Mucosa of descending colon (tissue), 3 donors: ENCODE measurements at places on chromosomes 6 and 20.
A peak's percentile ranks its signal among the peaks of the same experiment; 100 is the strongest.

- DNase-seq: no peak
Measured at GRCh38 chr20:52031563-52032303, 159.8 kb downstream of the ZFP64 start.

- DNase-seq: no peak
Measured at GRCh38 chr6:166905505-166906134, 50.7 kb downstream of the RNASET2 start.

DNA sequence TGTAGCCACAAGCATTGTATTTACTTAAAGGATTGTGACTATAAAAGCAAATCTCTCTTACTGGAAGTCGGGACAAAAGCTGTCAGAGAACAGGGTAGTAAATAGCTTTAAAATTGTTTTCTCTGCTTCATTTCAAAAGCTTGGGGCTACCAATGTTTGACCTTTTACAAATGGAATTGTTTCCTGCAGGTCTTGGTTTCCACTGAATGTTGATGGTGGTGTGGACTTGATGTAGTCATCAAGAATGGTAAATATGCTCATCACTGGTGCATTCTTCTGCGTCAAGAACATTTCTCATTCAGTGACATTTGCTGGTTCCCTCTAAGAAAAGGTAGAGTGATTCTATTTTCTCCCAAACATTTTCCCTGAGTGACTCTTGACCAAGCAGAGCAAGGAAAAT is 435.4 kb upstream of the KHDRBS2 start:
- no peak for DNase-seq

DNA sequence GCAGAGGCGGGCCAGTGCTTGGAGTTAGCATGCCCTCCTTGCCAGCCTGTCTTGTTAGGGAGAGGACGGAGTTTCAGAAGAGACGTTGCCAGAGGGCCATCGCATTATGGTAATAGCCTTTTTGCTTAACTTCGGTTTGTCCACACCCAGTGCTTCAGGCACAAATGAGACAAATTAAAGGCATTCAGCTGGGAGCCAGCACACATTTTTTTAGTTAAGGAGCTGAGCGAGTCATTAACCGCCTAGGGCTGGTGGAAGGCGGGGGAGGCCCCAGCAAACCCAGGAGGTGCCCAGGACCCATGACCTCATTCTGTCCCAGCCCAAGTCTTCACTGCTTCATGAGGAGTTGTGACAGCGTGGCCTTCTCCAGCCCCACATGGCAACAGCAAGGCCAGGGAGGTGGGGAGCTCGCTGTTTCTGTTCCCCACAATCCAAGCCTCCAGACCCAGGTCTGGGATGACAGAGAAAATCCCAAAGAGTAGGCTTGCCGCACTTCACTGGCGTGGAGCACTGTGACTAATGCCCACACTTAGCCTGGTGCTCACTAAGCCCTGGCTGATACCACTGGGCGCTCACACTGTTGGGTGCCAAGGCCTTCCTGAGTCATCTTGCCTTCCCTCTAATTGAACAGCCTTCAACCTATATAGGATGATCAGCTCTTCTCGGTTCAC is 237.1 kb downstream of the ANKRD60 start:
- DNase-seq: peak; percentile 57

DNA sequence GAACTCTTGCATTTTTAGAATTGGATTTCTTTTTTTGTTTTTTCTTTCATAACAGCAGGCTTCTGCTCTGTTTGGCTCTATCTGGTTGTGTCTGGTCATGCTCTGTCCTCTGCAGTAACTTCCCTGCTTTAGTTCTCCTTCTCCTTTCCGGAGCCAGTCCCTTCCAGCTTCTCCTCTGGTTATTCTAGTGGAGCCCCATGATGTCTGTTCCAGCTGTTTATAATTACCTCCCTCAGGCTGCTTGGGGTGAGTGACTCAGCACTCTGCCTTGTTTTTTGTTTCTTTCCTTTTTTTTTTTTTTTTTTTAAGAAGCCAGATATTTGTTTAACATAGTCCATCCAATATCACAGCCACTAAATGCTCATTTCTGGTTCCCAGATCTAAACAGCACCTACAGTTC is 409.6 kb downstream of the MAFB start:
- no peak for DNase-seq

GRCh38 chr6:82144007-82144851 is 103.3 kb downstream of the IBTK start:
- DNase-seq: no peak

DNA sequence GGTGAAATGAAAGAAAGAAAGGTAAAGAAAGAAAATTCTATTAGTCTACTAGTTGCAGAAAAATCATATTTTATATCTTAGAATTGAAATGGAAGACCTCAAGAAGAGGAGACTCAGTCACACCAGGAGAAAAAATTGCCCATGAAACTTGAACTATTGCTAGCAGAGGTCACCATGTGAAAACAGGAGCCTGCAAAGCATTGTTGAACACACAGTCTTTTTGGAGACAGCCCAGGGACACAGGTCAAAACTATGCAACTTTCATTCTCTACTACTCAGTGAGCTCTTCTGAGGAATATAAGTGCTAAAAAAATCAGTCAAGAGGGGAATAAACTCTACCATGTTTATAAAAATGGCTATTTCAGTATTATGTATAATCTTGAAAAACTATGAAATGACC is 89.8 kb upstream of the TENT5A start:
- no peak for DNase-seq

GRCh38 chr6:38797391-38797790 is 82.3 kb downstream of the DNAH8 start:
- DNase-seq: no peak

GRCh38 chr6:10320291-10320690 is 94.6 kb downstream of the TFAP2A start:
- DNase-seq: no peak

DNA sequence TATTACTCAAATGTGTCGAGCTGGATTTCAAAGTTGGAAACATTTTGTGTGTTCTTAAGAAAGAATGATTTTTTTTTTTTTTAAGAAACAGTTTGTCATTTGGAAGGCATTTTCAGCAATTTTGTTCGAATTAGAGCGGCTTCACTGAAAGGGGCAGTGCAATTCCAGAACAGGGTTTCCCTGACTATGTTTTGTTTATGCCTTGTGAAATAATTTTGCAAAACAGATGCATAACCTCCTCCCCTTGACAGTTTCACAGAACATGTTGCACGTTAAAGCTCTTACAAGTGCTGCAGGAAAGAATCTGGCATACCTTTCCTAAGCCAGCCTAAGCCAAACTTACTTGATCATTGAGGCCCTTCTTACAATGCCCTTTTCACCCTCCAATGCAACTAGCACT is 216.0 kb upstream of the SSTR4 start:
- DNase-seq: no peak

GRCh38 chr20:14643556-14643955 is 306.1 kb upstream of the FLRT3 start:
- DNase-seq: no peak

GRCh38 chr6:126625019-126625418 is 285.1 kb downstream of the CENPW start:
- no peak for DNase-seq

DNA sequence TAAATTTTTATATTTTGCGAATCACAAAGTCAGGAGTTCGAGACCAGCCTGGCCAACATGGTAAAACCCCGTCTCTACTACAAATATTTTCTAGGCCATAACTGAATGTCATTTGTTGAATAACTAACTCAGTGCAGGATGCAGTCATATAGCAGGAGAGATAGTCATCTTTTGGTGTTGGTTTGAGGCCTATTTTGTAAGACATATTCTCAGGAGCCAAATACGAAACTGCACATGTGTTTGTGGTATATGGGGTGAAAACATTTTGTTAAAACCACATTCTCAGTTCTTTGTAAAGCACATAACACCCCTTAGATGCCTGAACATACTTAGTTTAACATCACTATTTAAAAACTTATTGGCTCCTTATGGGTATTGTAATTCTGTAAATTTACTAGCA is 4.7 kb upstream of the ENPP5 start:
- DNase-seq: no peak

- no peak for DNase-seq
Measured at GRCh38 chr6:2155206-2155605, 90.2 kb downstream of the GMDS start.

DNA sequence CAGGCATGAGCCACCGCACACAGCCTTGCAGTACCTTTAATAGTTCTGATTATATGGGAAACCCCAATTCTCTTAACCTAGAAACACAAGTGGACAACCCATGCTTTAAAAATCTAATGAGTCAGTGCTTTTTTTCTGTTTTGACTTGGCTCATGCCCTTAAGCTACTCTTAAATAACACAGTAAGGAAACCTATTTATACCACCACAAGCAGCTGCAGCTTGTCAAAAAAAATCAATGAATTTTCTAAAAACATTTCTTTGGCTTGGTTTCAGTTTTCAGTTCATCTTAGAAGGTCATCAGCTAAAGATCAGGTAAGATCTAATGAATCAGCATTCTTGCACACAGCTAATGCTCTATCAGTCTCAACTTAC is 124.1 kb upstream of the DST start:
- no peak for DNase-seq
